ENCODE measurements at places on chromosomes 11 and 22. TPM values are rescaled to one million over a fixed set of nuclear protein-coding genes. Genes with fewer than 3 reads are reported as not detected.

DNA sequence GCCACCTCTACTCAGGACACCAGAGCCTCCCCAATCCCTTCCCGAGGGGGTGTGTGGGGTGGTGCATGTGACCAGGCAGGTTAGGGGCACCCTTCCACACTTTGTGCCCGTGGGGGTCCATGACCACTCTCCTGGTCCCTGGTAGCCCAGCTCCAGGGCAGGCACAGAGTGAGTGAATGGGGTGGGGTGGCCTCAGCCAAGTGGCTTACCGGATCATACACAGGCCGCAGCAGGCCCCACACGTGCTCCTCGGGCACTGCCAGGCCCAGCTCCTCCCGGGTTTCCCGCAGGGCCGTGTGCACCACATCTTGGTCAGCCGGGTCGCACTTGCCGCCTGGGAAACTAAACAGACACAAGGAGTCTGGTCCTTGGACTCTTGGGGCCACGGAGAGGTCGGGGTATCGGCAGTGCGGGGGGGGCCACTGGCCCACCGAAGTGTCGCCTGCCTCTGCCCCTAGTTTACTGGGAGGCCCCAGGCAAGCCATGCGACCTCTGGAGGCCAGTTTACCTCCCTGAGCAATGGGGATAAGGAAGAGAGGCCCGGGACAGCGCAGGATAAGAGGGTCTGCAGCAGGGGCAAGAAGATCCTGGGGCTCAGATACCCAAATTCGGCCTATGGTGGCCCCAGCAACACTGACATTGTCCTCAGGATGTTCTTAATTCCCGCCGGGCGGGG, 889 bp downstream of the NUDT8 start:
- no peak for DNase-seq

DNA sequence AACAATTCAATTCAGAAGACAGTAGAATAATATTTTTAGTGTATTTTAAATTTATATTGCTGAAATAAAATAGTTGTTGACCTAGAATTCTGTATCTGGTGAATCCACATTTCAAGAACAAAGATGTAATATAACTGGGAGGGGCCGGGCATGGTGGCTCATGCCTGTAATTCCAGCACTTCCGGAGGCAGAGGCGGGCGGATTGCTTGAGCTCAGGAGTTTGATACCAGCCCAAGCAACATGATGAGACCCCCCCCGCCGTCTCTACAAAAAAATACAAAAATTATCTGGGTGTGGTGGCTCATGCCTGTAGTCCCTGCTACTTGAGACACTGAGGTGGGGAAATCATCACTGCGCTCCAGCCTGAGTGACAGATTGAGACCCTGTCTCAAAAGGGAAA, 72.6 kb downstream of the CD82 start:
- DNase-seq = no peak

DNA sequence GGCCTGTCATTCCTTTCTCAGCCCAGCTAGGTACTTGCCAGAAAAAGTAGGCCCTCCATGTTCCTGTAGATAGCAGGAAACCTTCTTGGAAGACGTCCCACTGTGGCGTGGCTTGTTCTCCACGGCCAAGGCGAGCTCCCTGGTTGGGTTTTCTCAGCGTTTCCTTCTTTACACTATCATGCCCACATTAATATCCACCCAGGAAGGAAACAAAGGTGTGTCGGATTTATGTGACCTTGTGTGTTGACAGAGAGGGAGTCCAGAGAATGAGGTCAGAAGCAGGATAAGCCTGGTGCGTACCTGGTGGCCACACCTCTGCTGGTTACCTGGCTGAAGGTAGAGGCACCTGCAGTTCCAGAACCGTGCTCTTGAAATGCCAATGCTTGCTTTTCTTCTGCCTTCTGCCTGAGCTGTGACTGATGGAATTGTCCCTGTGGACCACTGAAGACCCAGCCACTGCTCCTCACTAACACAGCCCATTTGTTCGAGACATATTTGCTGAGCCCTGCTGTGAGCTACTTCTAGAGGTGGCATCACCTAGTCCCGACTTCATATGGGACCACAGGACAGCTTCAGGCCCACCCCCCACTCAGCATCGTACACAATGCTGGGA, 7.9 kb downstream of the ASPHD2 start:
- no peak for DNase-seq

DNA sequence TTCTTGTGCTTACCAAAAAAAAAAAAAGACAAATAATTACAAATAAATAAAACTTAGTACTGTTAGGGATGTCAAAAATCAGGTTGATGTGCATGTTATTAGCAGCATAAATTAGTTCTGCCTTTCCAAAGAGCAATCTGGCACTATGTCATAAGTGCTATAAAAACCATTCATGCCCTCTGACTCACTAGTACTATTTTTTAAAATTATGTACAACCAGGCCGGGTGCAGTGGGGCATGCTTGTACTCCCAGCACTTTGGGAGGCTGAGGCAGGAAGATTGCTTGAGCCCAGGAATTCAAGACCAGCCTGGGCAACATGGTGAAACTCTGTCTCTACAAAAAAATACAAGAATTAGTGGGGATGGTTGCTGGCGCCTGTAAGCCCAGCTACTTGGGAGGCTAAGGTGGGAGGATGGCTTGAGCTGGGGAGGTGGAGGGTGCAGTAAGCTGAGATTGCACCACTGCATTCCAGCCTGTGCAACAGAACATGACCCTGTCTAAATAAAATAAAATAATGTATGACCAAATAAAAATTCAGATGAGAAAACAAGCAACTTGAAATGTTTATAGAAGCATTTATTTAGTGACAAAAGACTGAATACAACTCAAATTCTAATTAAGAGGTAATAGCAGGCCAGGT, 25.3 kb downstream of the UEVLD start:
- no peak for DNase-seq

SLCO2B1 gene
- total RNA-seq = 20.3 TPM

HTR3A gene
- not detected for total RNA-seq

YPEL4 gene
- 1.1 TPM for total RNA-seq

PHF5A gene
- 37.1 TPM for total RNA-seq

C11orf42 gene
- not detected for total RNA-seq
